IMR-90 (cell line): ENCODE measurements at places on chromosomes 3 and 15. TPM values are rescaled to one million over a fixed set of nuclear protein-coding genes. Genes with fewer than 3 reads are reported as not detected.

The TIMMDC1 gene
- total RNA-seq = 44.2 and 52.5 TPM in 2 replicates

The SPATA12 gene
- under 0.01 TPM in 1 of 2 replicates, not detected in the other for total RNA-seq

The C2CD4A gene
- not detected in 2 replicates for total RNA-seq

The SERP1 gene
- total RNA-seq = 64.0 and 111 TPM in 2 replicates

The BOC gene
- total RNA-seq = 5.3 and 6.8 TPM in 2 replicates

The COL8A1 gene
- total RNA-seq = 109 and 119 TPM in 2 replicates

The PRC1 gene
- total RNA-seq = 148 and 208 TPM in 2 replicates

The NUDT16 gene
- total RNA-seq = 7.8 and 10.4 TPM in 2 replicates

The CNTN4 gene
- under 0.01 TPM in 2 replicates for total RNA-seq
